ENCODE measurements at places on chromosomes 5 and 9.
A peak's percentile ranks its signal among the peaks of the same experiment; 100 is the strongest.

GRCh38 chr9:94018628-94019027, 63.5 kb upstream of the BARX1 start:
- peak; percentile 90 for DNase-seq

DNA sequence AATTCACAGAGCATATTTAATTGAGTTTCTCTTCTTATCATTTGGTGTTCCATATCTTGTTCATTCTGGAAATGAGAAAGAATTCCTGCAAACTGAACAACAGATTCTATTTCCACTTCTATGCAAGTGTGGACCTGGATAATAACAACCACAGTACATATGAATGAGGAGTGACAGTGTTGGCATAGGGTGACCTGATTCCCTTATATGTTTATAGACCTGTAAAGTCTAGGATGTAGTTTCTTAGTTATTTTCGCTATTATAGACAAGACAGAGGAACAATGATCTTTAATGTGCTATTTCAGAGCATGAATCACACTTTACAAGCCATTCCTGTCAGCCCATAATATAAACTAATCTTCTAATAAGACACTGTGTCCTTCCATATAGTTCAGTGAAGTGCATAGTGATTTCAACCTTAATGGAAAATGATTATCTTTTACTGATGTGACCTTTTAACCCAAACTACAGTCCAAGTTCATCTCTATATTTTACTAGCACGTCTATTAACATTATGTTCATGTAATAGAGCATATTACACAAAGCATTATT, 88.2 kb upstream of the FAM174A start:
- DNase-seq: no peak

DNA sequence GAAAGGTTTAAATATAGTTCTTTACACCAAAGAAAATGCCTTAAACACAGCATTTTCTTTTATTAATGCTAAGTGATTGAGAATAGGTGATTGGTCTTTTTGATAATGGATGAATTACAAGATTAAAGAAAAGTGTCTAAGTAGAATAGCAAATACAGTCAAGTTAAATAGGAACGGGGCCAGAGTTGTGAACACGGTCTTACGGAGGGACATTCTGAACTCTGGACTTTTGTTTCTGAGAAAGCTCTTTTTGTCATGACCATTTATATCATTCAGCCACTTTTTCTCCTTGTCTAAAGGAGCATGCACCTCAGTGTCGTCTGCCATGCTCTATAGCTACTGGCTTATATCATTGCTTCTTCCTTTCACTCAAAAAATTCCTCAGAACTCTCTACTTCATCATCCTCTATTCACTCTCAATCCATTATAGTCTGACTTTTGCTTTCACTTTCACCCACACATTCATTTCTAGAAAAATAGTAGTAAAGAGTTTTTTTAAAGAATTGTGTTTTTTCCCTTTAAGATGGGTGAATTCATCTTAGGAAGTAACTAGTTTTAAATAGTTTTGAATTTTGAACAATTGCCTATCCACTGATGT, 263.0 kb upstream of the FBXL7 start:
- no peak for DNase-seq

- no peak for DNase-seq
These were observed 195.9 kb upstream of the RAD23B start for GRCh38 chr9:107087222-107087621.

DNA sequence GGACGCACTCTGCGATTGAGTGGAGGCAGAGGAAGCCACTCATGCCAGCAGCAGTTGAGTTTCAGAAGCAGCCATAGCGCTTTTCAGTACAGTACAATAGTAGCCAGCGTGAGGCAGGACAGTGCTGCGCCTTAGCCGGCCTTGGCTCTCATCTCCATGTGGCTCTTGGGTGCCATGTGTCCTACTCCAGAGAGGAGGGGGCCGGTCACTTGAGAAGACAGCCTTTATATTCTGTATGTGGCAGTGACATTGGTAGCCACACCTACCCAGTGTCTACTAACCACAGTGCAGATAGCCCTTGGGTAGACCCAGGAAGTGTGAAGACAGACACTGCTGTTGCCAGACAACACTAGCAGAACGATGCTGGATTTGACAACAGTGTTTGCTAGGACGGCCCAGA, 42.3 kb downstream of the FAM78A start:
- no peak for DNase-seq

DNA sequence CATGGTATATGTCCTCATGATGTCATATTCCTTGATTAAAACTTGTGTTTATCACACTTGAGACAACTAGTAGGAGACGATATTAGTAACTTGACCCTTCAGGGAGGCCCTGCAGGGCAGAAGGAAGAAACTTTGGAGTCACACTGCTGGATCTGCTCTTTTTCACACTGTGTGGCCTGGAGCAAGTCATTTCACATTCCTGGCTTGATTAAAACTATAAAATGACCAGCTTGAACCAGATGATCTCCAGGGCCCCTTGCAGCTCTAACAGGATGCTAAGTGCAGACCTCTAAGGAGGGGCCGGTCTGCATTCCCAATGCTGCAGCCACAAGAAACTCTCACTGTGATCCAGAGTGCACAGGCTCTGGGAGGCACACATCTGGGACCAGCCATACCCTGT, 146.4 kb upstream of the ZNF366 start:
- no peak for DNase-seq

GRCh38 chr9:109401169-109401989, 80.5 kb upstream of the EPB41L4B start:
- DNase-seq: peak; percentile 56

DNA sequence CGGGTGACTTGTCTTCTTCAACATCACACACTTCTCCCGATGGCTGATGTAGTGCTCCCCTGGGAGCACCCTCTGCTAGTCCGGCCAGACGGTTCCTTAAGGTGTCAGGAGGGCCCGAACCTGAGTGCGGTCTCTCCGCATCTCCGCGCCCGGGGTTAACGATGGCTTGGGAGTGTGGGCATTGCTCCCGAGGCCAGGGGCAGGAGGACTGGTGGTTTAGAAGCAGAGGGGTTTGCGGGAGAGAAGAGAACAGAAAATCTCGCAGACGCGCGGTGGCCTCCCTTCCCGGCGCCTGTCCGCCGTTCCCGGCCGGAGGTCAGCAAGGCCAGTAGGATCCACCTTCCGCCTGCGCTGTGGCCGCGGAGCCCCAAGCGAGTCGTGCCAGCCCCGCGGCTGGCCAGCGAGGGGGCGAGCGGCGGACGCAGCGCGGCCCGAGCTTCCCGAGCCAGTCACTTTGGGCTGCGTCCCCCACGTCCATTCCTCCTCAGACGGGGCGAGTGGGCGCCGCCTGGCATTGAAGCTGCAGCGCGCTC, 700 bp downstream of the CDO1 start:
- no peak for DNase-seq

DNA sequence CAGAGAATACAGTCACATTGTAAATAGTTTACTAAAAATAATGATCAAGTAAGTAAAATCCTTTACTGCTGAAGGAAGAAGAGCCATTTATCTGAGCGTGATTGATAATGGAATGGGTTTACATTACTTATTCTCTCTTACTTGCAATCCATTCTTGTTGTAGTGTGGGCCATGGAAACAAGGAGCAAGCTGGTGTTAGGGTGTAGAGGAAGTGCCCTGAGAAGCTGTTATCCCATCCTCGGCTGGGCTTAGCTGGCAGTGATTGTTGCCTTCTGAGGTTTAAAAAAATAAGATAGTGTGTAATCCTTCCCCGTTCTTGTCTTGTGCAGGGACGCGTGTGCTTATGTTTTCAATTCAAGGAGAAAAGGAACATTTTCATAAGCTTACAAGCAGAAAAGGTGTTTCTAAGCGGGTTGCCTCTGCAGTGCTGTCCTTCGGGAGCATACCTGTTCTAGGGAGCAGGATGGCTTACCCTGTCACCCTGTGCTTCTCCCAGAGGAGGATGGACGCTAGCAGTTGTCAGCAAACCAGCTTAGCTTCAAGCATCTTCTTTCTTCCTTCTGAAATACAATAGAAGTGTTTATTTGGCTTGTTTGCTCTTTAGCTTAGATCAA, 188.3 kb downstream of the ARHGEF28 start:
- DNase-seq: no peak

- no peak for DNase-seq
These were observed 75.0 kb upstream of the FCN1 start for GRCh38 chr9:134992755-134993124.

- no peak for DNase-seq
These were observed 61.8 kb upstream of the ARAP3 start for GRCh38 chr5:141743866-141744272.

GRCh38 chr9:114452219-114453165, 52.8 kb downstream of the WHRN start:
- DNase-seq: no peak

DNA sequence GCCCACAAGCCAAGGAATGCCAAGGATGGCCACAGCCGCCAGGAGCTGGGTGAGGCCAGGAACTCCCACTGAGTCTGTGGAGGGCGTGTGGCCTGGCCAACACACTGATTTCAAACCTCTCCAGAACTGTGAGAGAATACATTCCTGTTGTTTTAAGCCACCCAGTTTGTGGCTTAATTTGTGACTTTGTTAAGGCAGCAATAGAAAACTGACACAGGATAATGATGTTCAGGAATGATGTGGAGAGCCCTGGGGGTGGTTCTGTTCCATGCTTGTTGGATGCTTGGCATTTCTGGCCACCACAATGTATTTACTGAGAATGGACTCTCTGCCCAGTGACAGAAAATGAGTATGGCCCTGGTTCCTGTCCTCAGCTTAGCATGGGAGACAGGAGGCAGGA, 82.8 kb downstream of the DAP start:
- DNase-seq: no peak

DNA sequence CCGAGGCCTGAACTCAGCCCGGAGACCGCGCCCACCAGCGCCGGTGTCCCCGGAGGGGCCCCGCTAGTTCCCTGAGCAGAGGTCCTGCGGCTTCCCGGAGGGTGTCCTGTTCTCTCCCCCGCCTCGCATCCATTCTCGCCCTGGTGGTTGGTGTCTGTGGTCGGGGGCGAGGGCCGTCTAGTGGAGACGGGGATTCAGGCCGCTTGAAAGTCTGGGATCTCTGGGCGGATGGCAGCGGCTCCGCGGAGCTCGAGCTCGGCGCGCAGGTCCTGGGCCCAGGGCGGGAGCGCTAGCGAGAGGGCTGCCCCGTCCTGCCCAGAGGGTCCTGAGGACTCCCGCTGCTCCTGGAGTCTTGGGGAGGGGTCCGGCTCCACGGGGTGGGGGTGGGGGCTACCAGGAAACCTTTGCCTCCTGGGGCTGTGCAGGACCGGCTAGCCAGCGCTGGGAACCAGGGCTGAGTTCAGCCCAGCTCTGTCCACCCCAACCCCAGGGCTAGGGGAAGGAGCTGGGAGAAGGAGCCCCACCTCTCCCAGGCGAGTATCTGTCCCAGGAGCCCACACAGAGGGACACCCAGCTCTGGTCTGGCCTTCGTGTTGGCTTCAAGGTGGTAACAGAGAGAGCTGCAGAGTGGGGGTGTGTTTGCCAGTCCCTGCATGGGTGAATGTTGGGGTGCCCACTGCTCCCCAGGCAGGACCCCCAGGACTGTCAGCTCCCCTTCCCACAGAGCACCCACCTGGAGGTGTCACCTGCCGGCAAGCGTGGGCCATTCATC, 4.0 kb downstream of the TOR4A start:
- DNase-seq: no peak

DNA sequence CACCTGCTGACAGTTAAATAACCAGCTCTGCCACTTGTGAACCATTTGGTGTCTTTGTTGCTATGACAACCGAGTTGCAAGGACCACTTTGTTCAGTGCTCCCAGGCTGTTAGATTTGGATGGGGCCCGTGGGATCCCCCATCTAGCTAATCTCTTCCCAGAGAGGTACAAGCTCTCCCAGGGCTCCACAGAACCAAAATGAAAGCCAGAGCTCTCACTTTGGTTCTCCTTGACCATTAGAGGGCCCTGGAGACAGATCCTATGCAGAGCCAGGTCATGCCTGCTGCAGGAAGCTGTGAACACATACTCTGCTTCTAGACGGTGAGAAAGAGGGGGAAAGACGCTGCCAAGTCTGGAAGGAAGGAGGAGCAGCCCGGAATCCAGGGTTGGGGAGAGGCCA, 224.6 kb downstream of the GABBR2 start:
- peak; percentile 44 for DNase-seq

- DNase-seq: no peak
These were observed 105.0 kb downstream of the ANKRD55 start for GRCh38 chr5:56128113-56128512.

DNA sequence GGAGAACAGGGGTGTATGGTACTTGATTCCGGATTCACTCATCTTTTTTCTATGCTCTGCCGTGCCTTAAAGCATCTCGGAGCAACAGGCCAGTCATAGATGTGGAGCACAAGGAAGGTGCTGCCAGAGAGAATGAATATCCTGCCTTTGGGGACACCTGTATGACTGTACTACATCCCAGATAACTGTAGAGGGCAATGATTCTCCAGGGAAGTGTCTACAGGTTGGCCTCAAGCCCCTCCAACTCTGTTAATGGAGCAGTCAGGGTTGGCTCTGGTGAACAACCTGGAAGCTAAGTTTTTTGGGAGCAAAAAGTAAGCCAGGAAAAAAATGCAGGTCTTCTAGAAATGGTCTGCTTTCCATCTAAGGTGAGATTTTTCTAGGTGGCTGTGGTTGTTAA, 71.0 kb downstream of the NREP start:
- DNase-seq: no peak

DNA sequence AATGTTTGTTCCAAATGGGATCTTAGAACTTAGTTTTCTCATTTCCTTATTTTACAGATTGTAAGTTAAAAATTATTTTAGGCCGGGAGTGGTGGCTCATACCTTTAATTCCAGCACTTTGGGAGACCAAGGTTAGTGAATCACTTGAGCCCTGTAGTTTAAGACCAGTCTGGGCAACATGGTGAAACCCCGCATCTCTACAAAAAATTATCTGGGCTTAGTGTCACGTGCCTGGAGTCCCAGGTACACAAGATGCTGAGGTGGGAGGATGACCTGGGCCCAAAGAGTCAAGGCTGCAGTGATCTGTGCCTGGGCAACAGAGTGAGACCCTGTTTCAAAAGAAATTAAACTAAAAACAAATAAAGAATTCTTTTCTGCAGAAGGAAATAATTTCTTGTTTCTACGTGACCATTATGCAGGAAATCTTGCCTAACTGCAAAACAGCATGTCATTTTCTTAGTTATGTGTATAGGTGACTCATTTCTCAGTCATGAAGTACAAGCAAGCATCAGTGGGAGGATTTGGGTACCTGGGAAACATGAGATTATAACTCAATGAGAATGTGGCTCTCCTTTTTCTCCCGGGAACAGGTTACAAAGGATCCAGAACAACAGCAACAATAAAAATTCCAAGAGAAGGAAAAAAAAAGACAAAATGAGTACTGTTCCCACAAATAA, 375.1 kb upstream of the ST8SIA4 start:
- peak; percentile 16 for DNase-seq

DNA sequence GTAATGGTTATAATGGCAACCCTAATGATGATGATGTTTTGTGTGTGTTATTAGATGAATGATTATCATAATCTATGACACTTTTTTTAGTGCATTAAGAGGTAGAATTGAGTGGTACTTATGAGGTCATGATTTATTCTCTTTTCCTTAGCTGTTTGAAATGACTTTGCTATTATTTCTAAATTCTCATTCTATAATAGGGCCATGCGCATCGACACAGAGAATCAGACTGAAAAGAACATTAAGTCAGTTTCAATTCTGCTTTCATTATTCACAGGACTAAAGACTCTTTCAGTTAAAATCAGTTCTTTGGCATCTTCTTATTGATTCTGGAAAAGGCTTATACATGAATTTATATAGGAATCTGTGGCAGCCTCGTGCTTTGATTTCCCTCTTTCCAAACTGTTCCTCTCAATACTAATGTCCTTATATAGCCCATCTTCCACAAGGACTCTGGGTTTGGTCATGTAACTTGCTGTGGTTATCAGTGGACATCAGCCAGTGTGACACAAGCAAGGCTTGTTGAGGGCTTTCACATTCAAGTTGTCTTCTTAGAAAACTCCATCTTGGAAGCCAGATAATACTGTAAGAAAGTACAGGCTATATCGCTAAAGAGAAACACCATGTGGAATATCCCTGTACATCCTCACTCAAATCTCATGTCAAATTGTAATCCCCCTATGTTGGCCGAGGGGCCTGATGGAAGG, 140.3 kb upstream of the CHD1 start:
- DNase-seq: no peak

All from iris pigment epithelial cell (primary cell).